Stimulated activated CD4-positive, alpha-beta T cell treated with anti-CD3 and anti-CD28 coated beads, Interleukin-4, amount 100 ng/mL, for 24 hours (primary cell): ENCODE measurements at places on chromosomes 4 and X.

- DNase-seq, result no peak
Observed at GRCh38 chr4:127048376-127049044, 584.2 kb upstream of the INTU start.

GRCh38 chr4:169295822-169296221, 25.1 kb upstream of the SH3RF1 start:
- DNase-seq, result no peak

DNA sequence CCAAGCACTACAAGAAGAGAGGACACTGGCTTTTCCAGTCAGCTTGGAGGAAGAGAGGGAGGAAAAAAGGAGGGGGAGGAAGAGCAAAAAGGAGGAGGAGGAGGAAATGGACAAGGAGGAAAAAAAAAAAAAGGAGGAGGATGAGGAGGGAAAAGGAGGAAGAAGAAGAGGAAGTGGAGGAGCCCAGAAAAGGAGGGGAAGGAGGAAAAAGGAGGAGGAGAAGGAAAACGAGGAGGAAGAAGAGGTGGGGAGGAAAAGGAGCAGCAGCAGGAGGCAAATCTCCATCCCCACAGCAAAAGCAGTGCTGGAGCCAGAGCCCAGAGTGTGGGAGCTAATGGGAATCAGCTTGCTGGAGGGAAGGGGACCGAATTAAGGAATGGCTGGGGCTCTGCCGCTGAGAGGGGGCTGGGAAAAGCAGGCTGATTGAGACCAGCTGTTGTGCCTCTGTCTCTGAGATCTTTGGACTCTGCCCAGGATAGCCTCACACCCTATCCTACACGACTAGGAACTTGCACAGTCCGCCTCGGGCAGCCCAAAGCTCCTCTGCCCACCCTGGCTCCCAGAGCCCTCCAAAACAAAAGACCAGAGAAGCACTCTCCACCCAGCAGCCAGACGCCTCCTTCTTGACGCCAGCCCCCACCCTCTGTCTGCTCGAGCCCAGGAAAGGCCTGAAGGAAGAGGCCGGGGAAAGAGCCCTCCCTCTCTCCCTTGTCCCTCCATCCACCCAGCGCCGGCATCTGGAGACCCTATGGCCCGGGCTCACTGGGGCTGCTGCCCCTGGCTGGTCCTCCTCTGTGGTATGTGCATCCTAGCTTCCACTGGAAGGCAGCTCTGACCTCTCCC, at the start of gene XPNPEP2:
Gene XPNPEP2 (plus strand): TSS at position 514 of the 843 bp plus-strand sequence. CDS start 235 bp downstream, at position 749.
- no peak for DNase-seq

- DNase-seq, result no peak
Observed at GRCh38 chrX:30568136-30568535, 9.4 kb downstream of the TASL start.

DNA sequence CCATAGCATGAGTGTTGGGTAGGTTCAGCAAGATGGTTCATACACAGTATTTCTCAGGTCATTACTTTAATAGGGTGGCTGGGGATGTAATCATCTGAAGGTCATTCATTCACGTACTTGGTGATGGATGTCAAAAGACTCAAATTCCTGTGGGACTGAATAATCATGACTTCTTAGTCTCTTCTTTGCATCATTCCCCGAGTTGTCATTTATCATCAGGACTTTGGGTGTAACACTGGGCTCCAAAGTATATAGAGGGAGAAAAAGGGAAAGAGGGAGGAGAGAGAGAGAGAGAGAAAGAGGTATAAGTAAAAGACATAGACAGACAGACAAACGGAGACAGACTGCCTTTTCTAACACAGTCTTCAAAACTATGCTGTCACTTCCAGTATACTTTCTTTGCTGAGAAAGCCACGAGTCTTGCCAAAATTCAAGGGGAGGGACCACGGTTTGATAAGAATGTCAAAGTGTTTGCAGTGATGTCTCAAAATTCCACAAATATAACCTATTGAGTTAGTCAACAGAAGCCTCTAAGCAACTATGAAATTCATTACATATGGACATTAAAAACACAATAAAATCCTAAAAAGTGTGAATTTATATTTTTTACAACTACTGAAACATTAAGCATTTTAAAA, 55.9 kb downstream of the UGT2A3 start:
- DNase-seq, result no peak

- DNase-seq, result no peak
Observed at GRCh38 chrX:118025226-118025625, 91.4 kb downstream of the KLHL13 start.

DNA sequence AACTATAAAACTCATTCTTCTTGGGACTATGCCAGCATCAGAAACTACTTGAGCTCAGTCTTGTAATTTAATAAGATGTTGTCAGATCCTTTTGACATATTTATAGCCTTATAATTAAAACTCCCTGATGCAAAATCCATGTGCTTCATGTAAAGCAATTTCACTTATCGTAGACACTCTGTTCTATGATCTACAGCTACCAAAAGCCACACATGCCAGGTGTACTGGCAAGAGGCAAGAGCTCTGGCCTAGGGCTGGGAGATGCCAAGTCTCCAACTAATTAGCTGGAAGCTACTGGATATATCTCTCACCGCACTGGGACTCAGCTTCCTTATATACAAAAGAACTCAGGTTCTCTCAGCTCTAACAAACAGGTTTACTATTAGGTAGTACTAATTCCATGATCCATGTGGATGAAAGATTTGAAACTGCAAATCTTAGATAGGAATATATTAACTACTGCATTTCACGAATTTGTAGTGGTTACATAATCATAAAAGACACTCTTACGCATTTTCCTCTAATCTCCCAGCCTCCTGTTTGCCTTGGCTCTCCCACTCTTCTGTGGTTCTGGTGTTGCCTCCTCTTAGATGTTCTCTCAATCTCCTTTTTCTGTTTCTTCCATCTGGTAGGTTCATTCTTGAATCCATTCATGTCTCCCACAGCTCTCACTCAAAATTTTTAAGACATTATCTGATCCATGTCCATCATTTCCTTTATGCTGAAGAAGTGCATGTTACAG, 103.0 kb downstream of the HHIP start:
- DNase-seq, result no peak

DNA sequence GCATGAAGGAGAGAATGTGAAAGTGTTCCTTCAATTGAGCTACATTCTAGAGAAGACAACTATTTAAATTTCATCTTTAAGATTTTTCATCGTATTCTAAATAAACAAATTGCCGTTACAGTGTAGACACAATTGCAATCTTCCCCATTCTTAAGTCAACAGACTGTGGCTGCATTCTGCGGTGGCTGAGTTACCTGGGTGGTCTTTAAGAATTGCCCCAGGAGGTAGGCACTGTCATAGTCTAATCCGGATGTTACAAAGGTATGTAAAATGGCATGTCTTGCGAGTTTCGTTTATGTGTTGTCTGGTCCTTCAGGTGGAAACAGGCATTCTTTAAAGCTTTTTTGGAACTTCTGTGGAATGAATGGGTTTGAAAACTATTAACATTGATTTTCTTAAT, 586.1 kb upstream of the PITX2 start:
- no peak for DNase-seq

- DNase-seq, result no peak
Observed at GRCh38 chr4:103150677-103151076, 47.5 kb downstream of the CENPE start.

- DNase-seq, result no peak
Observed at GRCh38 chr4:158673633-158674032, 1.5 kb downstream of the ETFDH start.

- no peak for DNase-seq
Observed at GRCh38 chr4:8739820-8740665, 131.6 kb downstream of the HMX1 start.

GRCh38 chr4:136316961-136317360, 1215.3 kb downstream of the PCDH18 start:
- DNase-seq, result no peak

GRCh38 chr4:181909368-181909767, 333.8 kb upstream of the TENM3 start:
- DNase-seq, result no peak

DNA sequence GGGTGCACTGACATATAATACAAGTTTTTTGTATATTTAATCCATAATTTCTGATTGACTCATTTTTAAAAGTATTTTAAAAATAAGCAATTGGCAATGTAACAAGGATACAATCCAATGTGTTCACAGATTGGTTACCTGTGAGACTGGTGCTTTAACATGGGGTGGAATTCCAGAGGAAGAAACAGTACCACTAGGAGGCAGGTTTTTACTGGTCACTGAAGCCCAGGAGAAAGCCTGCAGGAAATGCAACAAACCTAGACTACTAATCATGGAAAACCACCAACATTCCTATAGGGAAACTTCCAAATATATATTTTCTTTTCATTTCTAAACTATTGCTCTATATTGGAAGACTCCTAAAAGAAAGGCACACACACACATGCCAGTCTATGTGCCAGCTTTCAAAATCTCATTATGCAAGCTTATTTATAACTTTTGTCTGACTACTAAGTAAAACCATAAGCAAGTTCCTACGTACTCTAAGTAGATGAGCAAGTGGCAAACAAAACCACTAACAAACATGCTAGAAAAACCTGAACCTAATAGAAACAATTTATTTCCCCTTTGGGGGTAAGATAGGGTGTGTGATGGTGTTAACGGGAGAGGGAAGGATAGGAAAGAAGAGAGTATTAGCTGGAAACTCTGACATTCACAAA, 19.2 kb downstream of the G3BP2 start:
- DNase-seq, result no peak
